ENCODE measurements at places on chromosomes 2 and 18.
A peak's percentile ranks its signal among the peaks of the same experiment; 100 is the strongest.

GRCh38 chr2:120262761-120263428 lies 10.2 kb downstream of the RALB start:
- DNase-seq: no peak

DNA sequence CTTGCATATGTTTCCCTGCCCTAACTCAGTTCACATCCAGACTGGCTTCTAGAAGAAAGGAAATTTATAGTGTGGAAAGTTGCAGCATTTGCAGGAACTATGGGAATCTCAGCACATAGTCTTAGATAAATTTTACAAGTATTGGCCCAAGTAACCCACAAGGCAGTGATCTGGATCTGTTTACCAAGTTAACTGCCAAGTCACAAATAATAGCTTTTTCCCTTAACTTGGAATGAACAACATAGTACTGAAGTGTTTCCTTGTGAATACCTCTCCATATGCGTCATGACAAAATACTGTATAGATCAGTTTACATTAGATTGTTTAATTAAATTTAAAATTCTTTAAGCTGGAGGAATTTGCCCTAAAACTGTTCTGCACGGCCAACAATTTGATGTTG lies 255.8 kb upstream of the EPAS1 start:
- DNase-seq: no peak

- DNase-seq: peak; percentile 62
Observed at GRCh38 chr2:237043866-237044265, 41.8 kb upstream of the COPS8 start.

DNA sequence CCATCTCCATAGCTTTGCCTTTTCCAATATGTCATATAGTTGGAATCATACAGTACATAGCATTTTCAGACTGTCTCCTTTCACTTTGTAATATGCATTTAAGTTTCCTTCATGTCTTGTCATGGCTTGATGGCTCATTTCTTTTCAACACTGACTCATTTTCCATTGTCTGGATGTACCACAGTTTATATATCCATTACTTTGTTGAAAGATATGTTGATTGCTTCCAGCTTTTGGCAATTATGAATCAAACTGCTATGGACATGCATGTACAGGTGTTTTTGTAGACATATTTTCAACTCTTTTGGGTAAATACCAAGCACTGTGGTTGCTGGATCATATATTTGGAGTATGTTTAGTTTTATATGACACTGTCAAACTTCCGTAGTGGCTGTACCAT lies 26.3 kb downstream of the ACSL3 start:
- DNase-seq: no peak

DNA sequence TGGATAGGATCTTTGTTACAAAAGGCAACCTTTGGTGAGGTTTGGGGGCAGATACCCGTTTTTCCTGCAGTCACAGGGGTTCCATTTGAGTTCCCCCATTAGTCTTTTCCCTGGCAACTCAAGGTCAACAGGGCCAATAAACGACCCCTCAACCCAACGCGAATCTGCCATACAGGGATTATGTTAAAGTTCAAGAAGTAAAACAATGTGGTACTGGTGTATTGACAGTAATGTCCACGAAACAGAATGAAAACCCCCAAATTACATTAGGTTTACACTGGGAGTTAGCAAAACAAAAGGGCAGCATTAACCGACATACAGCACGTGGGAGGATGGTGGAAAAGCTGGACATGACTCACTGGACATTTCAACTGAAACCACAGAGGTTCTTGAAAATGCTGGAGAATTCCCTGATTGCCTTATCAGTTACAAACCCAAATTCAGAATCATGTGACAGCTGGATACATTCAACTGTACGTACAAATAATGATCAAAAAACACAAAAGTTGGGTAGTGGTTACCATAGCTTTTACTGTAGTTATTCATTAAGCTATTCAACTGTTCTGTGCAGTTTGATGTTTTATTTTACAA lies 4.9 kb upstream of the IMP4 start:
- DNase-seq: no peak

DNA sequence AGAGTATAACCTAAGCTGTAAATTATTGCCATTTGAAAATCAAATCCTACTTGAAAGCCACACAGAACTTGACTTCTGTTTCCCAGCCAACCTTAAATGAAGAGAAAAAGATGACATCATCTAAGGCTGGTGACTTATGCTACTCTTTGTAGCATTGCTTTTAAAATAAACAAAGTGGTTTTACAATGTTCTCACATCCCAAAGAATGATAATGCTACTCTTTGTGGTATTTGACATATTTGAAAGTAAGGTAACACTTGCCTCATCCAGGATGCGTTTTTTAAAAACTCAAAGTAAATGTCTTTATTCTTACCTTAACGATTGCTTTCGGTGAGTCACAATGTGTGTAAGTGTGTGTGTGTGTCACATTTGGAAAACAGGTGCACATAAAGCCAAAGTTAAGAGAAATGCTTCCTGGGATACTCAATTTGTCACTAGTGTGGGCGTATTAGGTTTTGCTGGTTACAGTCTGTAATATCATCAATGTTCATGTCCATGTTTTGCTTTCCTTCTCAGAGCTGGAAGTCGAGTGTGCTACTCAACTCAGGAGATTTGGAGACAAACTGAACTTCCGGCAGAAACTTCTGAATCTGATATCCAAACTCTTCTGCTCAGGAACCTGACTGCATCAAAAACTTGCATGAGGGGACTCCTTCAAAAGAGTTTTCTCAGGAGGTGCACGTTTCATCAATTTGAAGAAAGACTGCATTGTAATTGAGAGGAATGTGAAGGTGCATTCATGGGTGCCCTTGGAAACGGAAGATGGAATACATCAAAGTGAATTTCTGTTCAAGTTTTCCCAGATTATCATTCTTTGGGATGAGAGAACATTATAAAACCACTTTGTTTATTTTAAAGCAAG lies 2.6 kb downstream of the PMAIP1 start:
- no peak for DNase-seq

DNA sequence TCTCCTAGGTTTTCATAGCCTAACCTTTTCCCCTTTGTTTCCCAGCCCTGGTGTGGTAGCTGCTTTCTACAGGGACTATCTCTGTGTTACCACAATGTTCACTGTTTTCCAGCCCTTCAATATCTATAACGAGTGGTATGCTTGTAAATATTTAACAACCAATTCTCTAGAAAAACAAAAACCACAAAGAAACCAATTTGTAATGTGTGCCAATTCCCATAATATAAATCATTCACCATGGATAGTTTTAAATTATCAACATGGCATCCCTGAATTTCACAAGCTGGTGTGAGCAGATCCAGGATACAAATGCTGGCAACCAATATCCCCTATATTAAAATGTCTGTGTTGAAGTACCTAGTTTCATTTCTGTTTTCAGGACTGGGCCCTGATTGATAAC lies 207.5 kb upstream of the FBXO11 start:
- DNase-seq: no peak

GRCh38 chr2:100766806-100767205 lies 53.1 kb upstream of the NPAS2 start:
- no peak for DNase-seq

GRCh38 chr2:189527812-189528592 lies 52.6 kb downstream of the SLC40A1 start:
- no peak for DNase-seq

- no peak for DNase-seq
Observed at GRCh38 chr2:43240766-43241150, 14.4 kb upstream of the ZFP36L2 start.

- DNase-seq: no peak
Observed at GRCh38 chr18:77108821-77109647, 23.5 kb downstream of the MBP start.

DNA sequence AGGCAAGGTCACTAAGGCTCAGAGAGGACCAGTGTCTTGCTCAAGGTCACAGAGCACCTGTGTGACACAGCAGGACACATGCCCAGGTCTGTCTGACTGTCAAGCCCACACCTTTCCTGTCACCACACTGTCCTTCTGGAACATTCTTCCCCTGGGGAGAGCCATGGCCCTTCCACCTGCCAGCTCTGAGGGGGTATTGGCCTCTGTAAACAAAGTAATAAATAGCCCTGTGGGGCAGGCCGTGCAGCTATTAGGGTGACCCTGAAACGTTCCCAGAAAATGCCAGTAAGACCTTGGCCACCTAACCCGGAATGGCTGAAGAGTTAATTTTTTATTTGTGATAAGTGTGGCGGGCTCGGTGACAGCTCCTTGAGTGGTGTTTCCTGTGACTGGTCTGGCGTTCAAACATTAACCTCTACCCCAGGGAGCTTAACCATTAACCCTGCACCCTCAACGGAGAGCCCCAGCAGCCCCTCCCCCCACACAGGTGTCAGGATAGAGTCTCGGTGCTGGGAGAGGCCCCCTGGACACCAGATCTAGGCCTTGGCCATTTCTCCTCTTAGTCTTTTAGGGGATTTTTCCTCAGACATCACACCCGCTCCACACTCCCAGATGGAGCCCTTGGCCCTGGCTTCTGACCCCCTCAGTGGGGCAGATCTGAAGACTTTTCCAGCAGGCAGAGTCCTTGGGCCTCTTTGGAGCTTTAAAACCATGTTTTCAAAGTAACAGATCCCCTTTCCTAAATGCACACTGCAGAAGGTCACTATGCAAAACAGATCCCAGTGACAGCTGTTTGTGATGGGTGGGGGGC lies 36.6 kb downstream of the SCTR start:
- no peak for DNase-seq

DNA sequence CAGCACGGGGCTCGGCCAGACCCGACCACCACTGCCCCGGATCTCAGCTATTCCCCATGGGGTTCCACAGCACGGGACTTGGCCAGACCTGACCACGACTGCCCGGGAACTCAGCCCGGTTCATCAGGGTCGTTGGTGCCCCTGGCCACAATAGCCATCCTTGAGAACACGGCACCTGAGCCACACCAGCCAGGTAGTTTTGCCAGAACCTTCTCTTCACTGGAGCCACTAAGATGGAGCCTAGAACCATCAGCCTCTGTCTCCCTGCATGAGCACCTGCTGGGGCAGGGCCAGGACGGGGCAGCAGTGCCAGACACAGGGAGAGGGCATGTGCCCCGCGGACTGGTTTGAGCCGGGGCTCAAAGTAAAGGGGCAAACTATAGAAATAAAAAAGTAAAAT lies 11.4 kb upstream of the KCNG2 start:
- DNase-seq: no peak
